ENCODE measurements at places on chromosomes 5 and 9.
A peak's percentile ranks its signal among the peaks of the same experiment; 100 is the strongest.

DNA sequence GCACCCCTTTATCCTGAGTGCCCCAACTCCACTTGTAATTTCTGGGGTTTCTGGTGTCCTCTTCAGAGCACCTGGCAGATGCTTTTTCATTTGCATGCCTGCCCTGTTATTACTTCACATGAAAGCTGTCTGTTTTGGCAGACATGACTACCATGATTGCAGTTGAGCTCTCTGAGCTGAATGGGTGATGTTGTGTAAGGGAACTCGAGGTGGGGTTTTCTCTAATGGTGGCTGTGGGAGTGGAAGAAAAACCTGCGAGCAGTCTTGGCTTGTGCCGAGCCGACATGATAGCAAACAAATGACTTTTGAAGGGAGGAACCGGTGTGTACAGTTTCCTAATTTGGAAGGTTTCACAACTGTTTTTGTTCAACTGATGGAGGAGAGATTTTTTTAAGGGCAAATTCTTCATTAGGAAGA is 196.2 kb downstream of the AOPEP start:
- peak; percentile 82 for DNase-seq

GRCh38 chr9:77161966-77162365 is 15.4 kb upstream of the VPS13A start:
- peak; percentile 31 for DNase-seq

GRCh38 chr5:55540525-55540924 is 5.8 kb upstream of the PLPP1 start:
- DNase-seq, result no peak

DNA sequence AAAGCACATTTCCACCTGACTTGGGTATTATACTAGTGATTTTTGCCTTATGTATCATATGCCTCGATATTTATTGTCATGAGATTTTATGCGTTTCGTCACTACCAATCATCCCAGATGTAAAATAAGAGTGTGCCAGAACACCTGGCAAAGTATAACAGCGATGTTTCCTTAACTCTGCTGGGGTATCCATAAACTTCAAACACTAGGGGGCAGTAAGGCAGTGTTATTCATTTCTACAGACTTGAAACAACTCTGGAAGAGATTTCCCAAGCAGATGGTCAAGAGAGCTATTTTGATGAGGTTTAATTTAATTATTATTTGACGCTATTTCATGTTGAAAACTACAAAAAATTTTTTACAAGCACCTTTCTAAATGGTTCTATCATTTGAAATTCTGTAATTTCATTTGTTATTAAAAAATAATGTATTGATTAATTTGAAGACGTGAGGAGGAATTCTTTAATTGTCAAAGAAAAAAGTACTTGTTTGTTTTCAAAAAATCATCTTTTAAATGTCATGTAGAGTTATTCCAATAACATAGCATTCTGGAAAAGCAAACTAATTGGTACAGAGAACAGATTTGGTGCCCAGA is 388.5 kb upstream of the CTNND2 start:
- DNase-seq, result no peak

GRCh38 chr5:8894031-8894430 is 651.8 kb downstream of the SEMA5A start:
- no peak for DNase-seq

DNA sequence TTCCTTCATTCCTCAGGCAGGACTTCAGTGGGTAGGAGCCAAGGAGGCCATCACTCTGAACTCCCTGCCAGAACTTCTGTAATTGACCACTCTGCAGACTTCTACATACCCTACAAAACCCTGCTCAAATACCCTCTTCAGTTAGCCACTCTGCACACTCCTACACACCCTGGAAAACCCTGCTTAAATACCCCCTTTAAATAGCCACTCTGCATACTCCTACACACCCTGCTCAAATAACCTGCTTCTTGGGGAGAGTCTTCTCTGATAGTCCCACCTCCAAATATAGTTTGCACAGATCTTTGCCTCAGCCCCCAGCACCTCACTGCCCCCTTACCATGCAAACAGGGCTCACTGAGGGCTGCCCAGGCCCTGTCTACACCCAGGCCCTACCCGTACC is 18.6 kb upstream of the CARD19 start:
- no peak for DNase-seq

GRCh38 chr9:4126184-4126865 is 173.5 kb downstream of the GLIS3 start:
- DNase-seq, result peak; percentile 68

DNA sequence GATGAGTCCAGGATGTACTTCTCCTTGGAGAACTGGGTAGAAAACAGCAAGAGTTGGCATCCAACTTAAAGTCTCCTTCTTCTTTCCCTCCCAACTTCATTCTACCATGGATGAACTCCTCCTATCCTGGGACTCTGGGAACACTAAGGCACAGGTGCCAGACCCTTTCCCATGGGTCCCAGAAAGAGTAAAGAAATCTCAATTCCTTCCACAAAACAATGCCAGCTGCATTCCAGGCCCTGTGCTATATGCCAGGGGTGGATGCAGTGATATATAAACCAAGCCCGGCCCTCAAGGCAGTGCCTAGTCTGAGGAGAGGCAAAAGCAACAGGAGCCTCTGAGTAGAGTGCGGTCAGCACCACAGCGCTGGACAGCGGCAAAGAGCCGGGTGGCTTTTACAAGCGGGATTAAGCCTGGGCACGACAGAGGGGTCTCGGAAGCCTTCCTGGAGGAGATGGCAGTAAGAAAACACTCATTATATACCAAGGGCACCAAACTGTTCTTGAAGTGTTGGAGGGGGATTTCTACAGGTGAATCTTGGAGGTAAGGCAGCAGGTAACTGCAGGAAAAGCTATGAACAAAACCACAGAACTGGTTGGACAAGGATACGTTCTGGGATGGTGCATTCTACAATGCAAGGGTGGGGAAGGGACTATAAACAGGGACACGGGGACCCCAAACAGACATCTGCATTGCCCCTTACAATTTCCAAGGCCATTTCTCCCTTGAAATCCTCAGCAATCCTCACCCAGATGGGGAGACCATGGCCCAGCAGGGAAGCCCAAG is 16.4 kb upstream of the TOR2A start:
- peak; percentile 35 for DNase-seq

DNA sequence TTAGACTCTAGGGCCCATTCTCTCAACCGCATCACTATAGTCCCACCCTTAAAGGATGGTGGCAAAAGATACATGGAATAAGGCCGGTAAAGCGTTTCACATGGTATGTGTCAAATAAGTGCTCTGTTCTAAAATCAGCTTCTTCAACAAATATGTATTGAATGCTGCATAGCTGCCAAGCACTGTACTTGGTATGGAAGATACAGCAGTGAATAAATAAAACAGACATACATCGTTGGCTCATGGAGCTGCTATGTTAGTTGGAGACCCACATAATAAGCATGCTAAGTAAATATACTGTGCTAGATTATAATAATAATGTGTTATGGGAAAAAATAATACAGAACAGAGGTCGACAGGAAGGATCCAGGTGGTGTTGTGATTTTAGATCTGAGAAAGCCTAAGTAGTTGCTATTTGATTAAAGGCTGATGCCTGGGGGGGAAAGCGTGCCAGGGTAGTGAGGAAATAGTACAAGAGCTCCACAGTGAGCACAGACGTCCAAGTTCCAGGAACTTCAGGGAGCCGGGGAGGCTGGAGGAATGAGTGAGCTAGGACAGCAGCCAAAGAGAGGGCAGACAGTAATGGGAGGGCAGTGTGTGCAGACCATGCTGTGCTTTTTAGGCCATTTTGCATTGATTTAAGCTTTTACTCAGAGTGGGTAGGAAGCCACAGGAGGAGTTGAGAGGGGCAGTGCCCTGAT is 93.7 kb downstream of the JAKMIP2 start:
- peak; percentile 27 for DNase-seq

DNA sequence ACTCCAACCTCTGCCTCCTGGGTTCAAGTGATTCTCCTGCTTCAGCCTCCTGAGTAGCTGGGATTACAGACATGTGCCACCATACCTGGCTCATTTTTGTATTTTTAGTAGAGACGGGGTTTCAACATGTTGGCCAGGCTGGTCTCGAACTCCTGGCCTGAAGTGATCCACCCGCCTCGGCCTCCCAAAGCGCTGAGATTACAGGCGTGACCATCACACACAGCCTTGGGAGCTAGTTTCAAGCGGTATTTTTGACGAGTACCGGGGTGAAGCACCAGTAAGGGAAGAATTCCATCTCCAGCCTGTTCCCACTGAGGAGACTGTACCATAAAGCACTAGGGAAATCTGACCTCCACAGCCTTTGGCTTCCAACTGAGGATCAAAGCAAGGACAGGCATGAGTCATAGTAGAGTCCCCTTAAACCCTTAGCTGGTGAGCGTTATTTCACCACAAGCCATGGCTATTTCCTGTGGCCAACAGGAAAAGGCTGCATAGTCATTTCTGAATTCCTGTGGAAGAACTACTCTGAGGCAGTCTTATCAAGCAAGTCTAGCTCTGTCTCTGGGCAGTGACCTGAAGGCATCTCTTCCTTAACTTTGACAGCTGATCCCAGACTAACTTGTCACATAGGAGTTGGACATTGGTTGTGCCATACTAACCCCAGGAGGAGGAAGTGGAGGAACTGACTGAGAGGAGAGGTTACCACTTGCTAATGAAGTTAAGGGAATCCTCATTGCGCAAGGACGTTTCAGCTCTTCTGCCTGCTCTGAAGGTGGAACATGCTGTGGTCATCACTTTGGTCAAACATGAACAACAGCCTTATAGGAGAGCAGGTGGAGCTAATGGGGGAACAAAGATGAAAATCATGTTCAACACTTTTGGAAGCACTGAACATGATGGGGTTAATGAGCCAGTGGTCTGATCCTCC is 85.8 kb upstream of the DMRT1 start:
- peak; percentile 86 for DNase-seq

GRCh38 chr9:92671323-92671722 is 1.4 kb upstream of the IPPK start:
- DNase-seq, result peak; percentile 75
